Stimulated activated effector memory CD8-positive, alpha-beta T cell treated with anti-CD3 and anti-CD28 coated beads, Interleukin-12 subunit alpha, Interleukin-12 subunit beta, amount 100 ng/mL, for 72 hours (primary cell): ENCODE measurements at places on chromosomes 7 and 10.

- DNase-seq, result no peak
These were observed 17.3 kb upstream of the NRBF2 start for GRCh38 chr10:63115732-63116383.

GRCh38 chr7:38743899-38744298, 112.7 kb upstream of the AMPH start:
- DNase-seq, result no peak

- no peak for DNase-seq
These were observed 117.3 kb downstream of the SVIL start for GRCh38 chr10:29517352-29517923.

GRCh38 chr7:2224491-2224928, 8.2 kb downstream of the MAD1L1 start:
- no peak for DNase-seq

DNA sequence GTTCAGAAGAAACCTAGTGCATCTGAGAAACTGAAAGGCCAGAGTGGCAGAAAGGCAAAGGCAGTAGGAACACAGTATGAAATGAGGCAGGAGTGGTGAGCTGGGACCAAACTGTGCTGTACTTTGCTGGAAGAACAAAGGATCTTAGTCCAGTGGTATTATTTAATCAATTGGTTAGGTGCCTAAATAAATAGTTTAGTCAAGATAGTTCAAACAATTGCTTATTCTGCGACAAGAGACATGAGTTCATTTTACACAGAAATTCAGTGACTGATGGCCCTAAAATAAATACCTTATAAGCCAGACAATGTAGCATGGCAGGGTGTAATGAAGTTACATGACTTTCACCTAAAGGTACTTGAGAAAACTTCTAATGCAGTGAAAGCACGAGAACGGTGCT, 181.8 kb upstream of the LRRN3 start:
- DNase-seq, result no peak

- no peak for DNase-seq
These were observed 230.7 kb downstream of the RPS24 start for GRCh38 chr10:78264361-78264760.

DNA sequence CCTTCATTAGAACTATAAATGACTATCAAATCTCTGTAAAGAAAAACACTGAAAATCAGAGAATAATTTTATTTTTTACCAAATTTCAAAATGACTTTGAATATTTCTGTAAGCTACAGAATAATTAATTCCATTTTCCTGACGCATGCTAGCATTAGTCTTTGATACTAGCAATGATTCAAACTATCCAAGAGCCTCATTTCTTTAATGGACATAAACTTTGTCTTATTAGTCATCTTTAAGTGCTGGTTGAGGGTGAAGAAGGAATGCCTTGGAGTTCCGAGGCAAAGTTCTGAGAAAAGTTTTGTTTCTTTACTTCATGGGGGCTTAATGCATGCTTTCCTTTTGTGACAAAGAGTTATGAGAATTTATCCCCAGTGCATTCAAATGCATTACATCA, 137.3 kb downstream of the AGMO start:
- DNase-seq, result no peak

DNA sequence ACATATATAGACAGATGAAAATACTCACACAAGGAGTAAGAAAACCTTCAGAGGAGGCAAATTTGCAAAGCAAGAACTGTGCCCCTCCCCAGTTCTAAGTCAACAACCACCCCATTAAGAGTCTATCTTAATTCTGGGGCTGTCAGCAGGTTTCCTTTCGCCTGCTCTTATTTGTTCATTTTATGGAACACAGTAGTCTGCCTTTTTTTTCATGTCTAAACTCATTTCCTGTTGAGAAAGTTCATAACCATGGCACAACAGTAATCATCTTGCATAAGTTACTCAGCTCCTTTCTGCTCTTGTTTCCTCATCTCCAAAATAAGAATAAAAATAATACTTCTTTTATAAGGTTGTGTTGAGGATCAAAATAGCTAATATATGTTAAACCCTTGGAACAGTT, 25.8 kb upstream of the AMPH start:
- no peak for DNase-seq

DNA sequence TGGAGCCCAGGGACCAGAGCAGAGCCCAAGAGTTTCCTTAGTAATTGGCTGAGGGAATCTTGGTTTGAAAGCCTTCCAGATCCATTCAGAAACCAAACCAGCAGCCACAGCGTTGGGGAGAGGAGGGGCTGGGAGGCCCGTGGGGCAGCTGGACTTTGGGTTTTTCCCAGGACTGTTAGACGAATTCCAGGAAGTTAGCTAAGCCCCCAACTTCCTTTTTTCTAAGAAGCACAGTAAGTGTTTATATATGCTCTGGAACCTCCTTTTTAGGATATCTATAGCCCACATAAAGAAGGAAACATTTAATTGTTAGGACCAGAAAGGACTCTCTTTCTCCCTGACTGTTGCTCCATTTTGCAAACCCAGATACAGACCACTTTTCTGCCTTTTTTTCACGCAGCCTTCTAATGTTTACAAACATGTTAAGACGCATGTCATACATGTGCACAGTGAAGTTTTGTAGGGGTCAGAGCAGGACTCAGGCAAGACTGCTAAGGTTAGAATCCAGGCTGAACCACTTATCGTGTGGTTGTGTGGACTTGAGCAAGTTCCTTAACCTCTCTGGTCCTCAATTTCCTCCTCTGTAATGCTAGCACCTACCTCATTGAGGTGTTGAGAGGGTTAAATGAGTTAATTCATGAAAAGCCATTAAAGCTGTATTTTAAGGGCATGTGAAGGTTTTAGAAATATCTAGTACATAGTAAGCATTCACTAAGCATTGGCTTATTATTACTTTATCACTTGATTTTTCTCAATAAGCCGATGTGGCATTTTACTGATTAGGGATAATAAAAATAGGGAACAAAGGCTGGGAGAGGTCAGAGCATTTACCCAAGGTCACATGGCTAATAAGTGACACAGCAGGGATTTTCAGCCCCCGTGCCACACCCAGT, 42.4 kb downstream of the TBATA start:
- no peak for DNase-seq

GRCh38 chr7:50502001-50502684, 52.0 kb upstream of the FIGNL1 start:
- no peak for DNase-seq

GRCh38 chr10:34808801-34809745, 6.0 kb downstream of the PARD3 start:
- DNase-seq, result no peak

GRCh38 chr10:71052076-71052660, 160.2 kb upstream of the UNC5B start:
- no peak for DNase-seq

GRCh38 chr10:127850944-127851343, 41.8 kb downstream of the CLRN3 start:
- DNase-seq, result no peak

DNA sequence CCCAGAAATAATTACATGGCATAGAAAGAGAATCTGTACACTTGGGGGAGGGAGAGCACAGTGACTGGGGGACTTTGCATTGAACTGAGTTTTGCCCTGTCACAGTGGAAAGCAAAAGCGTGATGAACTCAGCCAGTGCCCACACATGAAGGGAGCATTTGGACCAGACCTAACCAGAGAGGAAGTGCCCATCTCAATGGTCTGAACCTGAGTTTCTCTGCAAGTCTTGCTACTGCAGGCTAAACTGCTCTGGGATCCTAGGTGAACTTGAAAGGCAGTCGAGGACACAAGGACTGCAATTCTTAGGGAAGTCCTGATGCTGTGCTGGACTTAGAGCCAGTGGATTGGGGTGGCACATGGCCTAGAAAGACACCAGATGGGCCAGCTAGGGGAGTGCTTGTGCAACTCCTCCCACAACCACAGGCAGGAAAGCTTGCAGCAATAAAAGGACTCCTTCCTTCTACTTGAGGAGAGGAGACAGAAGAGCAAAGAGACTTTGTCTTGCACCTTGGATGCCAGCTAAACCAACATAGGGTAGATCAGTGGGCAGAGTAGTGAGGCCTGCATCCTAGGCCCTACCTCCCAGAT, 259.0 kb downstream of the GRM8 start:
- no peak for DNase-seq

DNA sequence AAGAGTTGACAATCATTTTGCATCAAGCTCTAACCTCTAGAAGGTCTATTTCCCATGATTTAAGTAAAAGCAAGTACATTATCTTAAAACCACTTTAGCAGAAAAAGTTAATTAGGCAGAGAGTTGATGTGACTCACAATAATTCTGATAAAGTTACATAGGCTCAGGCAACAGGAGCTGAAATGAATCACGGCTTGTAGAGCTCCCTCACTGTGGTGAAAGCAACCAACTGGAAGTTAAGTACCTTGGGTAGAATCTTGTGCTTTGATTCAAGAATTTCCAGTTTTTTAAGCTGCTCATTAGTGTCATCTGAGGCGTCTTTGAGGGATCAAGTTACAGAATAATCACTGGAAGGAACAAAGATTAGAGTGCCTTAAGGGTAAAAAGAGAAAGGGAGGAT, 68.9 kb upstream of the NFE2L3 start:
- DNase-seq, result no peak
